ENCODE measurements at places on chromosomes 3 and 15.

DNA sequence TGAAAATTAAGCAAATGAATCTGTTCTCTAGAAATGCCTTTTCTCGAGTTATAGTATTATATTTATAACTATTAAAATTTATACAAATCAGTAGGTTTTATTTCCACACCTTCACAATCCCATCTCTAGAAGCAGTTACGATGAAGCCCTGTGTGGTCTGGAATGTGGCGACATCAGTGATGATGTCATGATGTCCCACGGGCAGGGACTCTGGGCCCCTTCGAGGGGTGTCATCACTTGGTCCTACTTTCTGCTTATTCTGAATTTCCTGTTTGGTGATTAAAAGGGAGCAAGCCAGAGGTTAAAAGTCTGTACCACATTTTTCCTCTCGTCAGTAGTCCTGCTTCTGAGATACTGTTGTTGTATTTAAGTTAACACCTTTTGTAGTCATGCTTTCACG, 67.4 kb downstream of the PIK3R4 start:
- no peak for DNase-seq

GRCh38 chr3:29583861-29584260, 303.0 kb downstream of the RBMS3 start:
- no peak for DNase-seq

GRCh38 chr3:185069037-185070030, 83.5 kb downstream of the C3orf70 start:
- no peak for DNase-seq

DNA sequence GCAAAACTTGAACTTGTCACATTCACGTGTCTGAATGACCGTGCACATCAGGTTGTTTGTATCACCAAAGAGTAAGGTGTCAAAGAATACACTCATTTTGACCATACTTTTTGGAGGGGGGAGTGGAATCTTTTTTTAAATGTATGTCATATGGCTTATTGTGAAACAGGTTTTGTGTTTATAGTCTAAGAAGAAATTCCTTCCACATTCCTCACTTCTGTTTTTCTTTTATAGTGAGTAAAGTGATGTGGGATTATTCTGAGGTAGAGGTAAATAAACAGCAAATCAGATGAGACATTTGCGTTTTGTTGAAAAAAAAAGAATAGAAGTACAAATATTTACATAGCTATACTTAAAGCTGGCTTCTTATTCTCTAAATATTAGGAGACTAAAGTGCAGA, 33.0 kb downstream of the SRP14 start:
- DNase-seq, result no peak

GRCh38 chr3:110799271-110799670, 272.3 kb upstream of the NECTIN3 start:
- no peak for DNase-seq

GRCh38 chr3:124837730-124838186, 49.4 kb downstream of the ITGB5 start:
- no peak for DNase-seq

- DNase-seq, result no peak
Observed at GRCh38 chr15:73518876-73519733, 76.1 kb downstream of the REC114 start.

DNA sequence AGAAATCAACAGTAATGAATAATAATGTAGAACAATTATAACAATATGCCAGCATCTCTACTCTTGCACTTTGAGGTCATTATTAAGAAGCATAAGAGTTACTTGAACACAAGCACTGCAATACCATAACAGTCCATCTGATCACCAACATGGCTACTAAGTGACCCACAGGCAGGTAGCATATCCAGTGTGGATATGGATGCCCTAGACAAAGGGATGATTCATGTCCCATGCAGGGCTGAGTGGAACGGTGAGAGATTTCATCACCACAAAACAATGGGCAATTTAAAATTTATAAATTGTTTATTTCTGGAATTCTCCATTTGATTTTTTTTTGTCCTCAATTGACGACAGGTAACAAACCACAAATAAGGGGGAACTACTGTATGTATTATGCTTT, 107.7 kb upstream of the TSC22D2 start:
- DNase-seq, result no peak

- no peak for DNase-seq
Observed at GRCh38 chr3:151327571-151328198, 1.7 kb downstream of the P2RY13 start.

DNA sequence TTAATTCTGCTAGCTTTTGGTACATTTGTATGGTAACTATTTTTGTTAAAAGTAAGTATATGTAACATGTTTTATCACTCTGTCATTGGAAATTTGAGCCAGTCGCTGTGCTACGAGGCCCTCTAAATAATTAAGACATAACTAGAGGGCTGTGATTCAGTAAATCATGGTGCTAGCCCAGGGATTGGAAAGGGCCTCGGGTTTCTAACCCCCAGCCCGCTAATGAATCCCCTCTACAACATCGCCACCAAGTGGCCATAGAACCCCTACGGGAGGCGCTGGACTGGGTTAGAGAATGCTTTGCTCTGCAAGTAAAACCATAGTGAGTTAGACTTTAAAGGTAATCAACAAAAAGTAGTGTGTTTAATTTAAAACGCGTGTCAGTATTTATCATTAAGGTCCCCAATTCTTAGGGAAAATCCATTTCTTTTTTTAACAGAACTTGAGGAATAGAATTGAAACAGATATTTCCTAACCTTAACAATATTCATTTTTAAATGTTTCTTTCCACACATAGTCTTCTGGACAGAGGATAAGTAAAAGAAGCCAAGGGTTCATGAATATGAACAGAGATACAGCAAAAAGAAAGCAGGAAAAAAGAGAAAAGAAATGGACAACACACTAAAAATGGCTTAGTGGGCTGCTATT, 744.7 kb downstream of the EPHA3 start:
- no peak for DNase-seq

DNA sequence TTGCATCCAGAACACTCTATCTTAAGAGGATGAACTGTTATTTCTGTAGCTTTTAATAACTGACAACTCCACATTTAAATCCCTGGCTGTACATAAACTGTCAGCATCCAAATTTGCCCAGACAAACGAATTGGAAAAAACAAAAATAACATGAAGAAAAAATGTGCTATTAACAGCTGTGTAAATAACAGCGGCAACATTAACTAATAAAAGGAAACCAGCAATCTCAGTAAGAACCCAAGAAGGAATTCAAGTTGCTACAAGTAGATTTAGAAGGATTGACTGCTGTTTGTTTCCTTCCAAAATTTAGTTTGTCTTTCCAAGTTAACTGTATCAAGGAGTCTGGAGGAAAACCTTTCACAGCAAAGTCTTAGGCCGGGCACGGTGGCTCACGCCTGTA, 550.6 kb upstream of the MDFIC2 start:
- no peak for DNase-seq

DNA sequence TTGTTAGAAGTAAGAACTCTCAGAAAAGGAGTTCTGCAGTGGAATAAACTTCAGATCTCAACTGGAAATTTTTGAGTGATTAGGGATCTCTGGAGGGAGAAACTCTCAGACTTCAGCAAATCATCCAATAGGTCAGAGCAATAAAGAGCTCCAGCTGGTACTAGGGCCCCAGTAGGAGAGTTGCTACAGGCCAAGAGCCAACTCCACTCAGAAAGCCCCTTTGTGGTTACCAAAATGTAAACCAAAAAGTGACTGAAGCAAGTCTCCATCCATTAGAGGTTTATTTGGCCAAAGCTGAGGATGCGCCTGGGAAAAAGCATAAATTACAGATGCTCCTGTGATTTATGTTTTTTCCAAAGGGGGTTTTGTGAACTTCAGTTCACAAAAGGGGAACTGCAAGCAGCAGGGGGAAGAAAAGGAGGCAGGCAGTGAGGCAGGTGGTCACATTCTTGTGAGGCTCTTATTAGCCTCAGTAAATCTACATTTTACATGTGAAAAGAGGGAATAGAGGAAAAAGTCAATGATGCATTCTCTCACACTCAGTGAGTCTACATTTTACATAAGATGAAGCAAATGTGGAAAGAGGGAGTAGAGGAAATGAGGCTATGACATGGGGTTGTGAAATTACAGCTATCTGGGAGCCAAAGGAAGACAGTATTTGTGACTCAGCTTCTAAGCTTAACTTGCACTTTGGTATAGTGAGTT, 92.4 kb upstream of the DAZL start:
- no peak for DNase-seq

- no peak for DNase-seq
Observed at GRCh38 chr3:57094575-57094974, 34.1 kb downstream of the SPATA12 start.

- no peak for DNase-seq
Observed at GRCh38 chr15:41620536-41621199, 39.5 kb upstream of the MGA start.

- DNase-seq, result no peak
Observed at GRCh38 chr3:44076221-44076829, 165.4 kb upstream of the TOPAZ1 start.
